Activated CD4-positive, alpha-beta T cell treated with anti-CD3 and anti-CD28 coated beads for 48 hours (primary cell): ENCODE measurements at places on chromosomes 12 and 14.

DNA sequence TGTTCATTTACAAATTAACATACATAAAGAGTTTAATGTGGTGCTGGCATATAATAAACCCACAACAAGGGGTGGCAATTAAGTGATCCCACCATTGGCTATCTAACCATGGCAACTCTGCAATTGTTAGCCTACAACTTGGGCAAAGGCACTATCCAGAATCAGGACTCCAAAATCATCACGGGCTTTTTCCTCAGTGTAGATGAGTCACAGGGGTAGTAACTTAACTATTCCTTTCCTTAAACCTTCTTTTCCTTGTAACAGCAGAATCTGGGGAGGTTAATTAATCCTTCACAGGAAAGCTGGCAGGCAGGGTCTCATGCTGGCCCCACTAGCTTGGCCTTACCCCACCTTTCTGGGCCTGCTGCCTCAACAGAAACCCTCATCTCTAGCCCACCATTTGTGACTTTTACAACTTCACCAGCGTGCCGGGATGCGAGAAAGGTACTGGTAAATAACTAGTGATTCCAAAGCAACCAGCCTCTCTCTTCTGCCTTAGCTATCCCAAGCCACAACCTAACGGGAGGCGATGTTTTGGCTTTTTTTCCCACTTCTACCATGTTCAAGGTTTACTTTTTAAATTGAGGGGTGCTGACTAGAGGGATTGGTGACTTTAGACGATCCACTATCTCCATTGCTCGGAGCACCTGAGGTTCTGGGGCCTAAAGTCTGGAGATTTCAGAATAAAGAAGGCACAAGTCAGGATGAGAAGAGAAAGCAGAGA lies 744 bp downstream of the ATP5MC2 start:
- DNase-seq, result no peak

- peak; percentile 14 for DNase-seq
Observed at GRCh38 chr12:20369305-20370013, 1.1 kb downstream of the PDE3A start.

DNA sequence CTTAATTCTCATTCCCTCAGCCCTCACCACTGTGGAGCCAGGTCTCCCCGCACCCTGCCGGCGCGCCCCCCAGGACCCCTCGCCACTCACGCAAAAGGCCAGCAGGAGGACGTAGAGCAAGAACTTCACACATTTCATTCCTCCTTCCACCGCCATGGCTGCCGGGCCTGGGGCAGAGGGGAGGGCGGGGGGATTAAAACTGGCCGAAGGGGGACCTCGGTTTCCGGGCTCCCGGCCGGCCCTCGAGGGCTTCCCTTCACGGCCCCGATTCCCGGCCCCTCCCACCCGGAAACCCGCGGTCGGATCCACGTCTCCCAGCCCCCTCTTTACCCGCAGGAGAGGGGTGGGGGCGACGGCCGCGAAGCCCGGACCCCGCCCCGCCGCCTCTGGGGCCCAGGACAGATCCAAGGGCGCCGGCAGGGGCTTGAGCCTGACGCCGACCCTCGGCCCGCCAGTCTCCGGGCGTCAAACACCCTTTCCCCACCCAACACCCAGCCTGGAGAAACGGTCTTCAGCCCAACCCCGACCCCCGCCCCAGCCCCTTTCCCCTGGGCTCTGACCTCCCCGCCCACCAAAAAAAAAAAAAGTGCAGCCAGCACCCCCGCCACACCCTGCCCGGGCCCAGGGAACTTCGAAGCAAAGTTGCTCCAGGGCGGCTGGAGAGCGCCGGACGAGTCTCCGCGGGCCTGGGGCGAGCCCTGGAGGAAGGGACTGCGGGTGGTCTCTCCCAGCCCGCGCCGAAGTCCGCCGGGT lies 447 bp downstream of the CD63 start:
- no peak for DNase-seq

DNA sequence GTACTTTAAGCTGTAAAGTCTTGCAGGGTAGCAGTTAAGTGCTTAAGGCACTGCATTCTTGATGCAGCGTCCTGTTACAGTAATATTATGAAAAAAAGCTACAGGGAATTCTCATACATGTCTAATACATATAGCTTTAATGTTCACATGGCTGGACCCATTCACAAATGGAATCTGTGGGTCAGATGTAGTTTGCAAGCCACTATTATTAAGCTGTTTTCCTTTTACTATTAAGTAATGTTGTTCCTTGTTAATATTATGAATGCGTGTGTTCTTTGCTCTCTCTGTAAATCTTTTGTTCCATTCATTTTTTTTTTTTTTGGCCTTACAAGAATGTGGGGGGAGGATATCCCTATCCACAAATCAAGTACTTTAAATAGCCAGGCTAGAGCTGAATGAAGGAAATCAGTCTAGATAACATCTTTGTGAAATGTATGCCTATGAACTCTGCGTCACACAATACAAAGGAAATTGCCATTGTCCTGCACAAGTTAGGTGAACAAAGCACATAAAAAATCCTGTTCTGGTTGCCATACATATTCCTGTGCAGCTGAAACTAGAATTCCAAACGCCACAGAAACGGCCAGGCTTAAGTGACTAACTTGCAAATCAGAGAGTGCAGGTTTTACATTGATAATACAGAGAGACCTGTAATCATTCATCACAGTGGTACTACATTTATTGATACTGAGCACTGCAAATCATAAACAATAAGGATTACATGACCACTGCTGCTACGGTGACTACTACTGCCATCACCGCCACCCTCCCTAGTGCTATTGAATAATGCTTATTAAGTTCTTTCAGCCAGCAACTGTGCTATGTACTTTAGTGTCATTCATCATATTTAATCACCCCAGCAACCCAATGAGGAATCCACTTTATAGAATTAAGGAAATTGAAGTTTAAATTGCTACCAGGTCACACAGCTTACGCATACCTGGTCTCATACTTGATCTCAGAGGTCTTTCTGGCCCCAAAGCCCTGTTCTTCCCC lies 111.9 kb downstream of the HMGA2 start:
- DNase-seq, result no peak

- no peak for DNase-seq
Observed at GRCh38 chr12:129819391-129819790, 84.4 kb downstream of the TMEM132D start.
